T47D (cell line): ENCODE measurements at places on chromosomes 2 and 18.

GRCh38 chr2:209534228-209534627 lies 110.4 kb downstream of the MAP2 start:
- no peak for DNase-seq

DNA sequence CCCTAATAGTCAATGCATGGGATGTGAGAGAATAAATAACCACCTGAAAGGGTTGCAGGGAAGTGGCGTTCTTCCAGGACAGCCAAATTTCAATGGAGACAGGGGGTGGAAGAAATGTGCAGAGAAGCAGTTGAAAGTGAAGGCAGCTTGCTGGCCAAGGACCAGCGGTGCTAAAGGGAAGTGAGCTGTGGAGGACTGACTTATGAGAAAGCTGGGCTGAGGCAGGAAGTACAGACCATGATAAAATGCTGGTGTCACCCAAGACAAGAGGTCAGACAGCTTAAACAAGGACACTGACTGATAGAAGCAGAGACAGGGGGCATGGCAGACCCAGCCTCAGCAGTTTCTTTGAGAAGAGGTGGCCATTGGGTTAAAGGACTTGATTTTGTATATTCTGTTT lies 106.7 kb downstream of the DTNB start:
- DNase-seq = no peak

- DNase-seq = no peak
These were observed 184.8 kb upstream of the STON1 start for GRCh38 chr2:48345176-48345575.

DNA sequence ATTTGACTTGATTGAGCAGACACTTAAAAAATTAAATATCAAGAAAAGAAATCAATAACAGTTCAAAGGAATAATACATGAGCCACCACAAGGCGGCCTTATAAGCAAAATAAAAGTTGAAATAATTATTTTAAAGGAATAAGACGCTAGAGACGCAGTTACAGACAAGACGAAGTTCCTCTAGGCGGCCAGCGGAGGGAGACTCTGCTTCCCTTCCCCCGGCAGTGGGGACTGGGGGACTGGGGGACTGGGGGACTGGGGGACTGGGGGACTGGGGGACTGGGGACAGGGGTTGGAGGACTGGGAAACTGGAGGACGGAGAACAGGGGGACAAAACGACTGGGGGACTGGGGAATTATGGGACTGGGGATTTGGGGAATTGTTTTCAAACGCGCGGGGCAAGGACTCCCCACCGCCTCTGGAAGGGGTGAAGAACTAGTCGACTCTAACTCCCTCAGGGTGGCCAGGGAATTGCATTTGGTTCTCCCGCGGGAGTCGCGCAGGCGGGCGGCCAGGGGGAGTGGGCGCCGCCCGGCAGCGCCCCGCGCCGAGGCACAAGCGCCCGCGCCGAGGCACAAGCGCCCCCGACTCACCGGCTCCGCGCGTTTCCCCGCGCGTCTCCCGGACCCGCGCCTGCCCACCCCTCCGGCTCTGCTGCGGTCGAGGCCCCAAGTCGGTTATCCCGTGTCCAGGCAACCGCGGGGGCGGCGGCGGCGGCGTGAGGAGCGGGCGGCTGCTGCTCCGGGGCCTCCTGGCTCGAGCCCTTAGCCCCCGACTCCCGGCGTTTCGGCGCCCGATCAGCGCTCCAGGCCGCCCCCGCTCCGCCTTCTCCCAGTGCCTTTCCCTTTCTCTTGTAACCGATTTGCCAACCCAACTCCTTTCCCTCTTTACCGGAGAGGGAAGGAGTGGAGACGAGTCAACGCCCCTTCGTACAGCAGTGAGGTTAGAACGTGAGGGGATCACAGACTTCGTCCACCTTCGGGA lies at the start of gene CCDC178:
Gene CCDC178, minus strand, starts transcription at position 662 of the 984 bp plus-strand sequence. CDS start 28,633 bp downstream, outside the sequence.
- DNase-seq = no peak

- DNase-seq = no peak
These were observed 1280.5 kb upstream of the CDH2 start for GRCh38 chr18:29457316-29457889.

DNA sequence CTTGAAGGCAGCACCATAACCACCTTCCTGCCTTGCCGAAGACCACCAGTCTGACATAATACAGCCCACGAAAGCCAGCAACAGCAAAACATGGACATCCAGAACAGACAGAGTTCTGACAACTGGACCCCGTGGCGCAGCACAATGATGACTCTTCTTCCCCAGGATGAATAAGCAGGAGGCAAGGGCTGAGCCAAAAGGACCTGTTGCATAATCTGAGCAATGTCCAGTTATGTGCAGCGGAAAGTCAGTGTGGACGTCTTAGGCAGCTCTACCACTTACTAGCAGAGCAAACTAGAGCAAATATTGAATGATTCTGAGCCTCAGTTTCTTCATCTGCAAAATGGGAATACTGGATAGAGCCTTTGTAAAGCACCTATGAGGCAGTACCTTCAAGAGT lies 225.1 kb downstream of the ZBTB7C start:
- DNase-seq = no peak

DNA sequence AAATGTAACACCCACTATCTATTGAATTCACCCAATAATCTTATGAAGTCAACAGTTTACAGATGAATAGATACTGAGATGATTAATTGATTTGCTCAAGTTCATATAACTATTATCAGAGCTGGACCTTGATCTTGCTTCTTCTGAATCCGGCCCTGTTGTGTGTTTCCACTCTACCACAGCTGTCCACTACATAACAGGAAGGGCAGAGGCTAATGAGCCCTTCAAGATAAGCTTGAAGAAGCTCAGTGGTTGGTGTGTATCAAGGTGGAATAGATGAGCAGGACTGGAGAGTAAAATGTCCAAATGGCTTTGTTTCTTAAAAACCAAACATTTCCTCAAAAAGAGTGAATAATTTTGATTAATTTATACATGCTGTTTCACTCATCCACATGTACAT lies 56.4 kb upstream of the ITGB6 start:
- DNase-seq = no peak

DNA sequence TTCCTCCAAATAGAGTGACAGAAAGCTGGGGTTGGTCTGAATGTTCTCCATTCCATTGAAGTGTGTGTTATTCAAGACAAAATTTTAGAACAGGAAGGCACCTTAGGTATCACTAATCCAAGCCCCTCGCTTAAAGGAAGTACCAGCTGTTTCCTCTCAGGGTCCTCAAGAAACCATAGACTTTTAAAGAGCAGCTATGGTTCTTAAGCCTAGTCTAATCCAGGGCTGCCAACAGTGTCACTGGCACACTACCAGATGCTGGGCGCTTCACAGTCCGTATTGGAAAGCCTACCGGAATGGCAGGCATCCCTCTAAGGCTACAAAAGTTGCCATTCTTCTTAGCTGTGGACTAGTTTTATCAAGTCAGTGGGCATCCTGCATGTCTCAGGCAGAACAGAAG lies 1.9 kb downstream of the NEMP2 start:
- no peak for DNase-seq

- no peak for DNase-seq
These were observed 298.4 kb downstream of the FSIP2 start for GRCh38 chr2:186036862-186037449.

DNA sequence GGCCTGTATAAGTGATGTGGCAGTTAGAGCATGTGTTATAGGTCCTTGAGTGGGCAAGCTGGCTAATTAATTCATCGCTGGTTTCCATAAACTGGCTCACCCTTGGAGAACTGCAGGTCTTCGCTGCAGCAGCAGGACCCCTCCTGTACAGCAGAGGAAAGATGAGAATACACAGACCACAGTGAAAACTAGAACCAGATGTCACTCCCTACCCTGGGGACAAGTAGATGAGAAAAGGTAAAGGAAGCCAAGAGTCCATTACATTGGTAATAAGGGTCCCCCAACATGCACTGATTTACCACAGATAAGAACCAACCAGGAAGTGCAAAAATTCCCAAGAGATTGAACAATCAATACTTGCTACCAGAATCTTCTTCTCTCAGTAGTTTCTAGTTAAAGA lies 415.6 kb upstream of the LYPD1 start:
- DNase-seq = no peak

DNA sequence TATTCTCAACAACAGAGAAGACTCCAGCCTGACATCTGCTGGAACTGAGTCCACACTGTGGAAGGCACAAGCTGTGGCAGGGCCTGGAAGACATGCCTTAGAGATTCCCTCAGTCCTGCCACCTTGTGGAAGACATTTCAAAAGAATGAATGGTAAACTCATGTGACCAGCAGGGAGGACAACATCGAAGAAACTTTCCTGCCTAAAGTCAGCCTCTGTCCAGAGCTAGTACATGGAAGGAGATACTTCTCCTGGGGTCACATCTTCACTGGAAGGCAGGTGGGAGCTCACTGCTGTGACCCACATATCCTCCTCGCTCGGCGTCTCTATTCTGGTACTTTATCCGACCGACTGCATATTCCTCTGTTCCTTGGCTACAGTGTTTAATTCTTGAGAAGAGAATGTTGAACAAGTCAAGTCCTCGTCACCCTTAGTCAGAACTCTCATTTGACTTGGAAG lies 59.5 kb downstream of the PUM2 start:
- DNase-seq = peak; percentile 87

GRCh38 chr2:20494241-20494640 lies 47.4 kb downstream of the RHOB start:
- DNase-seq = no peak

GRCh38 chr18:12041561-12041960 lies 52.1 kb upstream of the ANKRD62 start:
- no peak for DNase-seq

DNA sequence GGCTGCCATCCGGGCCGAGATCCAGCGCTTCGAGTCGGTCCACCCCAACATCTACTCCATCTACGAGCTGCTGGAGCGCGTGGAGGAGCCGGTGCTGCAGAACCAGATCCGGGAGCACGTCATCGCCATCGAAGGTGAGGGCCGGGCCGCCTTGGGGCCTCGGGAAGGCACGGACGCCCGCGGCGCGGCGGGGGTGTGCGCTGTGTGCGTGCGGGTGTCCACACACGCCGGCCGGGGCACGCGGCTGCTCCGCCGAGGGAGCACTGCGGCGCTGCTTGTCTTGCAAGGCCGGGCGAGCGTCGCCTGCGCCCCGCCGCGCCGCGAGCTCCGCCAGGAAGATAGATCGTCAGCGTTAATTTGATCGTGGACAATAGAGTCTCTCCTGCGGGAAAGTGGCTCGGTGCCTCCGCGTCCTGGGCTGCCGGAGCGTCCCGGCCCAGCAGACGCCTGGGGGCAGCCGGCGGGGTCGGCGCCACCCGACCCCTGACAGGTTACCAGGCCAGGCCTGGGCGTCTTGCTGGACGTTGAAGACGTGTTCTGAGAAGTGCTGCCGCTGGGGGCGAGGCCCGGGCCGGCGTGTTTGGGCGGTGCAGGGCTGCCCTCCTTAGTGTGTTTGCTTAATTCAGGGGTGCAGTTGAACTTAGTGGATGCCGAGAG lies 1.0 kb downstream of the AGAP1 start:
- no peak for DNase-seq

GRCh38 chr18:29712785-29713184 lies 1329.8 kb downstream of the DSC3 start:
- DNase-seq = no peak

DNA sequence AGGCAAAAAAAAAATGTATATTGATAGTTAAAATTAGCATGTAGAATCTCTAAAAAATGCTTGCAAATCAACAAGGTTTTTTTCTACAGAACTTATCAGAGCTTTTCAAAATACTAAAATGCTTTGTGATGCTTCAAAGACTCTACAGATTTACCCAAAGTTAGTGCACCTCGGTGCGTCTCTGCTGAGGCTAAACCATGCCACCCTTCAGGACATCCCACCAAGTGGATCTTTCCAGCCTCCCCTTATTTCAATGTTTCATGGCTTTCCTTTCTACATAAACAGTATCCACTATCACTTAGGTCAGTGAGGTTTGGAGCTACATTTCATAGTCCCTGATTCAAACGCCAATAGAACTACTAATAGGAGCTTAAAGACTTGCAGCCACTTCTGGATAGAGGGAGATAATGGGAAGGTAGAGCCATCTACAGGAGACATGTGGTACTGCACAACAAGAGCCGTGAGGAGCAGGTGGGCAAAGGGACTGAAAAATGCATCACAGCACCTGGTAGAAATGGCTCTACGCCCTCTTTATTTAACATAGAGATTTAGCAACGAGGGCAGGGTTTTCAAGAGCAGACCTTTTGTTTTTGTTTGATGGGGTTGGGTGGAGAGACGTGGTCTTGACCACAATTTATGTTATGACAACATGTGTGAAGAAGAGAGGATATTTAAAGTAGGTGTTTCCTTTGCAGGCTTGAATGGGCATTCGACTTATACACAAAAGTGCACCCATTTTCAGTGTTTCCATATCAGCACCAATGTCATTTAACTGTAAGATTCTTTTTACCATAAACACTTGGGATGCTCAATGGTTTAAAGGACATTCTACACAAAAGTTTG lies 56.1 kb upstream of the SLC35G4 start:
- peak; percentile 31 for DNase-seq

- DNase-seq = no peak
These were observed 93.3 kb downstream of the COLEC12 start for GRCh38 chr18:407191-407590.

DNA sequence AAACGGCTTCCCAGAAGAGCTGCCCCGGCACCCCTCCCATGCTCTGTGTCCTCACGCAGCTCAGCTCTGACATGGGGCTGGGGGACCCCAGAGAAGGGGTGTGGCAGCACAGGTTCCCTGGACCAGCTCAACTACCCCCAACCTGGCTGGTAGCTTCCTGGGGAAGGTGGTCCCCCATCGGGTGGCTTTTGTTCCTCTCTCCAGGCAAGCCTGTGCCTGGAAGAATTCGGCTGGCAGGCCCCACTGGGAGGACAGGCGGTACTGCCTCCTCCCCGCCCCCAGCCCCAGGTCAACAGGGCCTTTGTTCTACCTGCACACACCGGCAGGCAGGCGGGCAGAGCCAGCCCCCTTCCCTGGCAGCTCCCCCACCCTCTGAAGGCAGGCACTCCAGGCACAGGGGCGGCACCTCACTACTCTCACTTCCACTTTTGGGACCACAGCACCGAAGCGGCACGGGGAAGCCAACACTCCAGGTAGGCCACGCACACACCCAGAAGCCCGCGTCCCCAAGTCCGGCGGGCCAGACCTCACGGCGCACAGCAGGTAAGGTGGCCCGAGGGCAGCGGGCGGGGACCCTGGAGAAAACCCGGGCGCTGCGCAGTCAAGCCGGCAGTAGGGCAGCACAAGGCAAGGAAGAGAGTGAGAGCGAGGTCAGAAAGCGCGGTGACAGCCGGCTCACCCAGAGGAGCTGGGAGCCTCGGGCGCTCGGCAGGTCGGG lies 1.3 kb downstream of the HS6ST1 start:
- no peak for DNase-seq

DNA sequence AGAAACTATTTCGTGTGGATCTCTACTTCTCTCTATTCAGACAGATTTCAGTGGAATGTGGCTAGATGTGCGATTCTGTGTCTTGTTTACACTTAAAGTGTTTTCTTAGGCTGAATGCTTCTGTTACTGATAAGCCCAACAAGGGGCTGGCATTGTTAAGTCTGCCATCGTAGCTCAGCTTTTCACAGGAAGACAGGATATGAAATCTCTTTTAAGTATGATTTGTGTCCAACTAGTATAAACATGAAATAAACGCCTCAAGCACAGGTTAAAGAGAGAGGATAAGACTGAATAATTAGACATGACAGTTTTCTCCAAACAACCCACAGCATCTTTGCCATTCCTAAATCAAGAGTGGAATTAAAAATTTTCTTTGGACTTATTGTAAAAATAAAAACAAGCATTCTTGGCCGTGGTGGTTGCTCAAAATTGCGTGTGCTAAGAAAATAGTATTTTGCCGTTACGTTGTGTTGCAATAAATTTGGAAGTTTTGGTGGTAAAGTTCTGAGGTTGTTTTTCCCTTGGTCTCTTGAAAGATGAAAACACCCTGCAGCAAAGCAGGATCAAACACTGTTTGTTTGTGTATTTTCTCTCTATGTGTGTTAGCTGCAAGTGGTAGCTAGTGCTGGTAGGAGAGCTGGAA lies 1.0 kb downstream of the VIT start:
- no peak for DNase-seq

- no peak for DNase-seq
These were observed 84.8 kb downstream of the AQP4 start for GRCh38 chr18:26780520-26781325.
